ENCODE measurements at places on chromosomes 2 and 18. TPM values are rescaled to one million over a fixed set of nuclear protein-coding genes. Genes with fewer than 3 reads are reported as not detected.

GRCh38 chr2:47057687-47058002 is 97.5 kb downstream of the STPG4 start:
- no peak for ATAC-seq

BOK gene
- total RNA-seq: 63.2 TPM

PKDCC gene
- 277 TPM for total RNA-seq

- ATAC-seq: no peak
Observed at GRCh38 chr18:22865354-22866116, 67.6 kb upstream of the RBBP8 start.

DNA sequence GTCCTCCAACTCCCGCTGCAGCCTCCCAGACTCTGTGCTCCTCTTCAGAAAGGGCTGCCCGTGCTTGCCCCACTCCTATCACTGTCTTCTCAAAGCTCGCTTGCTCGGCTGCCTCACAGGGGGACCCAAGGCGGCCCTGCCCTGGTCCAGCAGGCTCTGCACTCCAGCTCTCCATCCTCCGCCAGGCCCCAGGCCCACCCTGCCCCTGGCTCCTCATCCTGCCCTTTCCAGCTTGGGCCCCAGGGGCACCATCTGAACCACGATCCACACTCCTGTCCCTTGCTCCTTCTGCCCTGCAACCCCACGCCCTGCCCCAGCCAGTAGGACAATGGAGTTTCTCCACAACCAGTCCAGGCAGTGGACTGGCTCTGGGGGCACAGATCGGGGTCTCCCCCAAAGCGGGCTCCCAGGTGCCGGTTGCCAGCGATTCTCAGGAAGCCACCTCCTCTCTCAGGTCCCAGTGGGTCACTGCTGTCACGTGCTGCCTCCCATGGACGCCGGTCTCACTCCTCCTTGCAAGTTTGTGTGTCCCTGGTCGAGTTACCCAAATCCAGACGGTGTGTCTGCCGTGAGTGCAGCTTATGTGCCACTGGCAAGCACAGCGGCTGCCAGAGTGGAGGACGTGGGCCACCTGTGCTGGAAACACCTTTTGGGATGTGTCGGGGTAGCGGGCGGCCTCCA is 238.5 kb downstream of the HDAC4 start:
- ATAC-seq: no peak

GRCh38 chr2:54891909-54892308 is 158.3 kb downstream of the RTN4 start:
- no peak for ATAC-seq

LAMA1 gene
- 0.81 TPM for total RNA-seq

GRCh38 chr2:219278655-219279150 is 463 bp upstream of the DNAJB2 start:
- no peak for ATAC-seq

DNA sequence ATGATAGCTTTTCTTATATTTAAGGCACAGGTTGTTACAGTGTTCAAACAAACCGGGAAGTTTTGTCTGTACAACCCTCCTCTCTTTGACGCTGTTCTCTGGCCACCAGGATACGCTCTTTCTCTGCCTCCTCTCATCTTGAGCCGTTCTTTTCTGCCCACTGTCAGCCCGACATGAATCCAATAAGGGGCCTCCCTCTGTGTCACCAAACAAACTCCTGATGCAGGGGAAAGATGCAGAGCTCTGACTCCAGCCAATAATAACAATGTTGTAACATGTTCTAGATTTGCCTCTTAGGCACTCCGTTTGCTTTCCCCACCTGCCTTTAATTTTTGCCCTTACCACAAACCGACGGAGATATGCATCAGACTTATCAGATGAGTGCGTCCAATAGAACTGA is 449.3 kb downstream of the SLC4A3 start:
- peak; percentile 62 for ATAC-seq
